ENCODE measurements at places on chromosomes 2 and 18. TPM values are rescaled to one million over a fixed set of nuclear protein-coding genes. Genes with fewer than 3 reads are reported as not detected.

DSG4 gene
- total RNA-seq = not detected

DLX1 gene
- not detected for total RNA-seq

TFCP2L1 gene
- total RNA-seq = 0.05 TPM

FAM237A gene
- not detected for total RNA-seq

FBXO36 gene
- total RNA-seq = 0.78 TPM

PTPRN gene
- total RNA-seq = not detected

IL18RAP gene
- total RNA-seq = 0.98 TPM

LRRTM4 gene
- total RNA-seq = not detected

ITGA4 gene
- total RNA-seq = 89.2 TPM

ZNF514 gene
- 19.0 TPM for total RNA-seq

C2orf66 gene
- total RNA-seq = not detected

SLC9A4 gene
- total RNA-seq = 0.05 TPM

MOGAT1 gene
- not detected for total RNA-seq

TTR gene
- not detected for total RNA-seq

GRCh38 chr2:168169097-168169745, 78.2 kb downstream of the STK39 start:
- peaks cover 12% of the 10 kb centered on the region for H3K36me3 ChIP-seq
- H3K27ac ChIP-seq = no peak overlapping the region
- H3K4me3 ChIP-seq = no peak overlapping the region
- no peaks in the 10 kb centered on the region for H3K27me3 ChIP-seq
- peaks cover 32% of the 10 kb centered on the region for H3K4me1 ChIP-seq
- no peak for DNase-seq

GRCh38 chr2:134897932-134898331, 20.7 kb upstream of the CCNT2 start:
- DNase-seq = no peak
- H3K4me3 ChIP-seq = no peak overlapping the region
- no peaks in the 10 kb centered on the region for H3K27me3 ChIP-seq
- H3K4me1 ChIP-seq = no peaks in the 10 kb centered on the region

GRCh38 chr2:130824492-130825061, 12.1 kb upstream of the ARHGEF4 start:
- peaks cover 23% of the 10 kb centered on the region for H3K4me1 ChIP-seq
- no peak for DNase-seq
- no peaks in the 10 kb centered on the region for H3K27me3 ChIP-seq
- H3K4me3 ChIP-seq = peak overlapping the region; percentile 55
- H3K36me3 ChIP-seq = no peaks in the 10 kb centered on the region

- H3K4me3 ChIP-seq = no peak overlapping the region
- no peak for DNase-seq
- peaks cover 38% of the 10 kb centered on the region for H3K36me3 ChIP-seq
- H3K27ac ChIP-seq = peak overlapping the region; percentile 60
- H3K4me1 ChIP-seq = peaks cover 25% of the 10 kb centered on the region
- H3K27me3 ChIP-seq = no peaks in the 10 kb centered on the region
Measured at GRCh38 chr2:142973822-142974207, 96.4 kb downstream of the KYNU start.

DNA sequence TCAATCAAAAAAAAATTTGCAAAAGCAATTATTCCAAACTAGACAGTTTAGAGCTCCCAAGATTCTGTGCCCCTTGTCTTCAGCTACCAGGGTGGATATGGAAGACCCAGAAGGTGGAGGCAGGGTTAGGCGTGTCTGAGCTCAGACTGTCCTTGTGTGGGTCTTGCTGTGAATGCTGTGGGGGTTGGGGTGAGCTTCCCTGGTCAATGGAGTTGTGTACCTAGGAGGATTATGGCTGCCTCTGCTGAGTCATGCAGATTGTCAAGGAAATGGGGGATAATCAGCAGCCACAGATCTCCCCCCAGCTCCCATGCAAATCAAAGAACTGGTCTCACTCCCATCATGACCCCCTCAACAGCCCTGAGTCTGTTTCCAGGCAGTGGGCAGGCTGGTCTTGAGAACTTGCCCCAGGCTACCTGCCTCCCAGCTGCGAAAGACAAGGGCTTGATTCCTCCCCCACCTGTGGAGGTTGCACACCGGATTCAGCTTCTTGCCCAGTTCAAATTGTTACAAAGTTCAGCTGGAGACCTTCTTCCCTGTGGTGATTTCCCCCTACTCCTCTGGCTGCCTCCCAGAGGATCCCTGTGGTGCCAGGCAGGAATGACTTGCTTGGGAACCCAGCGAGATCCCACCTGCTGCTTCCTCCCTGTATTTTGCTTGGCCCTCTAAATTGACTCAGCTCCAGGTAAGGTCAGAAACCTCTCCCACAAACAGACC, 77.0 kb downstream of the RAD51AP2 start:
- H3K36me3 ChIP-seq = no peaks in the 10 kb centered on the region
- H3K4me3 ChIP-seq = no peak overlapping the region
- H3K27me3 ChIP-seq = peaks cover 12% of the 10 kb centered on the region
- no peak overlapping the region for H3K27ac ChIP-seq
- DNase-seq = no peak
- no peaks in the 10 kb centered on the region for H3K4me1 ChIP-seq

- H3K36me3 ChIP-seq = no peaks in the 10 kb centered on the region
- H3K27ac ChIP-seq = no peak overlapping the region
- no peaks in the 10 kb centered on the region for H3K4me1 ChIP-seq
- no peak overlapping the region for H3K4me3 ChIP-seq
- peaks cover 2% of the 10 kb centered on the region for H3K27me3 ChIP-seq
Measured at GRCh38 chr2:71948781-71949536, 198.7 kb downstream of the CYP26B1 start.

GRCh38 chr2:5227062-5227699, 465.0 kb upstream of the SOX11 start:
- no peak for DNase-seq
- H3K4me3 ChIP-seq = no peak overlapping the region
- no peaks in the 10 kb centered on the region for H3K36me3 ChIP-seq
- no peaks in the 10 kb centered on the region for H3K4me1 ChIP-seq
- H3K27ac ChIP-seq = no peak overlapping the region

DNA sequence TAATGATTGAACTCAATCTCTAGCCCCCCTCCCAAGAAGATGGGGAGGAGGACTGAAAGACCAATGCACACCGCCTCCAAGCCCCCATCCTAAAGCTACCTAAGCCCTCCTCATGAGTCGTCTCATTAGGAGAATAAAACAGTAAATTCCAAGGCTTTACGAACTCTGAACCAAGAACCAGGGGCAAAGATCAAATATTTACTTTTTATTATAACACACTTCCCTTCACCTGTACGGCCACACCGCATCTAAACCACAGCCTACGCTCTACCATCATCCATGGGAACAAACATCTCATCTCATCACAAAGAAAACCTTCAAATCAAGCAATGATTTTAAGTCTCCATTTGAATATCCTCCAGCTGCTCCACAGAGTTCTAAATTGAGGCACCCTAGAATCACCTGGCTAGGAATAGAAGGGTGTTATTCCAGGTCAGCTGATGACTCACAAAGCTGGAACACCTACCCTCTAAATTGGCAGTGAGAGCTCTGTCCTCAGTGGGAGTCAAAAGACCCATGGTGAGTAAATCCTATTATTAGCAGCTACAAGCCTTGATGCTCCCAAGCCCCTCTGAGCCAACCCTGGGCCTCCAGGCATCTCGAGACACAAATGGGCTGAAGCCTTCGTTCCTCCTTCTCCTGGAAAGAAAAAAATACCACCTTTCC, 45.6 kb upstream of the BZW1 start:
- peaks cover 4% of the 10 kb centered on the region for H3K27me3 ChIP-seq
- no peaks in the 10 kb centered on the region for H3K36me3 ChIP-seq
- no peak for DNase-seq
- H3K4me3 ChIP-seq = no peak overlapping the region

- H3K4me1 ChIP-seq = no peaks in the 10 kb centered on the region
- H3K27me3 ChIP-seq = no peaks in the 10 kb centered on the region
- no peak overlapping the region for H3K27ac ChIP-seq
- no peak overlapping the region for H3K4me3 ChIP-seq
- no peaks in the 10 kb centered on the region for H3K36me3 ChIP-seq
Measured at GRCh38 chr2:136985044-136985443, 219.7 kb downstream of the THSD7B start.

- H3K36me3 ChIP-seq = no peaks in the 10 kb centered on the region
- H3K27ac ChIP-seq = no peak overlapping the region
- no peak overlapping the region for H3K4me3 ChIP-seq
- DNase-seq = no peak
- no peaks in the 10 kb centered on the region for H3K4me1 ChIP-seq
Measured at GRCh38 chr18:73924307-73924706, 223.3 kb downstream of the FBXO15 start.

- H3K27ac ChIP-seq = no peak overlapping the region
- no peak for DNase-seq
- no peaks in the 10 kb centered on the region for H3K27me3 ChIP-seq
- no peaks in the 10 kb centered on the region for H3K36me3 ChIP-seq
- no peak overlapping the region for H3K4me3 ChIP-seq
Measured at GRCh38 chr18:26419746-26420145, 128.6 kb downstream of the KCTD1 start.

DNA sequence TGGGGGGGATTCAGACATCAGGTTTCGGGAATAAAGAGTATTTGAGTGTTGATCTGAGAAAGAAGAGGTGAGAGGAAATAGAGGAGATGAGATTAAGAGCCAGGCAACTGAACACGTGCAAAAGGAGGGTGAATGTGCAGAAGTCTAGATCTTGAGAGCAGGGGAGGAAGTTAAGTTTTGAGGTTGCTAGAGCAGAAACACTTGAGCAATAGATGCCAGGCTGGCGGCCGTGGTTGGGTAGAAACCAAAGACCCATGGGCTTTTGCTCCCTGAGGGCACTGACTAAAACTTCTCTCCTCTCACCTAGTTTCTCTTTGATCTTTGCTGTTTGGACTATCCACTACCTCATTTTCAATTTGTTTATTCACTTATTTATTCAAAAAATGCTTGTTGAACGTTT, 116.0 kb downstream of the CDC42EP3 start:
- H3K36me3 ChIP-seq = no peaks in the 10 kb centered on the region
- H3K4me3 ChIP-seq = no peak overlapping the region
- H3K4me1 ChIP-seq = peaks cover 40% of the 10 kb centered on the region
- H3K27me3 ChIP-seq = no peaks in the 10 kb centered on the region

DNA sequence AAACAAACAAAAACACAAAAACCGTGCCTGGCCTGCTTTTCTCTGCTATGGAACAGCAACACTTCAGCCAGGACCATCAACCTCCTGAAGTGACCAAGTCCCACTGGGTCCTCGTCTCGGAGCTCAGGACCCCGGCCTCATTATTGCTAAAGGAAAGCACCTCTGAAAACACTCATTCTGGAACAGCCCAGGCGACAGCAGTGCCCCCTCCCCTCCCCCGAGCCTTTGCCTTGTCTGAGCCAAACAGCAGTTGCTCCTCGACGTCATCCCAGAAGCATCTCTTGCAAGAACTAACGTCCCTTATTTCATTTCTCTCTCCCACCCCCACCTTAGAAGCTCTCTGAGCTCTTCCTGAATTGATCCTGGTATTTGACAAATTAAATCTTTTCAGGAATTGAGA, 27.4 kb downstream of the APCDD1 start:
- no peaks in the 10 kb centered on the region for H3K36me3 ChIP-seq
- H3K27ac ChIP-seq = peak overlapping the region; percentile 82
- no peak for DNase-seq
- H3K4me3 ChIP-seq = no peak overlapping the region

- DNase-seq = no peak
- H3K36me3 ChIP-seq = no peaks in the 10 kb centered on the region
- no peak overlapping the region for H3K4me3 ChIP-seq
- H3K27ac ChIP-seq = no peak overlapping the region
Measured at GRCh38 chr18:73895701-73896100, 251.9 kb downstream of the FBXO15 start.

DNA sequence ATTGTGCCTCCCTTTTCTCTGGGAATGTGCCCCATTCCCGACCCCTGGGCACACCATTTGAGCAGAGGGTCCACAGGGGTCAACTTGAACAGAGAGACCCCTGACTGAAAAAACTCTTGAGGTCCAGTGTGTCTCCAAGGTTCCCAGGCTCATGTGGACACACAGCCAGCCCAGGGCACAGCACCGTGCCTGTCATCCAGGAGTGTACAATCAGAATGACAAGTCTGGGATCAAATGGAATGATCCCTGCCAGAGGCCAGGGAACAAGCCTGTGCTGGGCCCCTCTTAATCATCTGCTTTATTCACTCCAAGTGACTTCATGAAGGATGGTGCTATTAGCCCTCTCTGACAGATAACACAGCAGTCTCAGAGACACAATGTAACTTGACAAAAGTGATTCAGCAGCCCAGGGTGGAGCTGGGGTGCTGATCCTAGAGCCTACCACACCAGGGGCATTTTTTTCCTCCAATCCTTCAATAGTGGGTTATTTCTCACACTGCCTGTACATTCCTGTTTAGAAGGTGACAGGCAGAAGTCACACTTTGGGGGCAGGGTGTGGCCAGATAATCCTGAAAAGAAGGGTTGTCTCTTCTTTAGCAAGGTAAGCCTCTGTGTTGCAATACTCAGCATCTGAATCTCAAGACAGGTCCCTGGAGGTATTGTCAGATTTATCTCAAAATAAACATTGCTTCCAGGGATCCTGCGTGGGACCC, 84.0 kb upstream of the TMEM200C start:
- no peaks in the 10 kb centered on the region for H3K27me3 ChIP-seq
- H3K27ac ChIP-seq = no peak overlapping the region
- no peak for DNase-seq
- no peaks in the 10 kb centered on the region for H3K36me3 ChIP-seq
- peaks cover 29% of the 10 kb centered on the region for H3K4me1 ChIP-seq
- no peak overlapping the region for H3K4me3 ChIP-seq

DNA sequence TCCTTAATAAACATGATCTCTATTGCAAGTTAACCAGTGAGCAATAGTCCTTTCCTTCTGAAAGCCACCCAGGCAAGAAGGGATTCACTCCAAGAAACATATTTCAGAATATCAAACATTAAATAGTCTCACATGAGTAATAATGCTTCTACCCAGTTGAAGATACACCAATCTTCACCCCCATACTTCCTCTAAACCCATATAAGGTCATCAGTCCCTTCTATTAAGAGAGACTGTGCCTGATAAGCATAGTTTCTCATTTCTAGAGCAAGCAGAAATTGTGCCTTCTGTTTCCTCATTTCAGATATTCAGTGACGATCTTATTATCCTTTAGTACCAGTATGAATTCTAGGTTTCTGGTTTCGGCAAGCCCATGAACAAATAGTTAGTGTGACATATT, 64.6 kb downstream of the DSEL start:
- no peaks in the 10 kb centered on the region for H3K4me1 ChIP-seq
- no peak overlapping the region for H3K27ac ChIP-seq
- no peak for DNase-seq
- no peaks in the 10 kb centered on the region for H3K27me3 ChIP-seq

Measured in activated B cell treated with CpG ODN at 0.5 μM for 24 hours (primary cell).